ENCODE measurements at places on chromosomes 13 and 19. TPM values are rescaled to one million over a fixed set of nuclear protein-coding genes. Genes with fewer than 3 reads are reported as not detected.

DNA sequence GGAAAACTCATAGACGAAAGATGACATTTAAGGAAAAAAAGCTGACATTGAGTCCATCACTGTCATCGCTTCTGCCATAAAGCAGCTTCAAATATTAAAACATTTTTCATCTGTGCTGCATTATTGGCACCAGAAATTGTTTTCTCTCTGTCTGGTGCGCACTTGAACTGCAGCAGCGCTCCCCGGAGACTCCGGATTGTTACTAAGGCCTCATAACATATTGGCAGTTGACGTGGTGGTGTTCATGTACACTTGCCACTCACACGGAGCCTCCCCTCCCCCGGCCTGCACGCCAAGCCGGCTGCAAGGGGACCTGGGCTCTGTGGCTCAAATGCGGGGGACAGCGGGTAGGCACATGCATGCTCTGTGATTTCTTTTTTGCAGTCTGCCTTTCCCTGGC is 203.2 kb downstream of the TSHZ3 start:
- peaks cover 8% of the 10 kb centered on the region for H3K4me1 ChIP-seq
- no peaks in the 10 kb centered on the region for H3K27me3 ChIP-seq
- no peak overlapping the region for H3K27ac ChIP-seq
- DNase-seq, result no peak

DNA sequence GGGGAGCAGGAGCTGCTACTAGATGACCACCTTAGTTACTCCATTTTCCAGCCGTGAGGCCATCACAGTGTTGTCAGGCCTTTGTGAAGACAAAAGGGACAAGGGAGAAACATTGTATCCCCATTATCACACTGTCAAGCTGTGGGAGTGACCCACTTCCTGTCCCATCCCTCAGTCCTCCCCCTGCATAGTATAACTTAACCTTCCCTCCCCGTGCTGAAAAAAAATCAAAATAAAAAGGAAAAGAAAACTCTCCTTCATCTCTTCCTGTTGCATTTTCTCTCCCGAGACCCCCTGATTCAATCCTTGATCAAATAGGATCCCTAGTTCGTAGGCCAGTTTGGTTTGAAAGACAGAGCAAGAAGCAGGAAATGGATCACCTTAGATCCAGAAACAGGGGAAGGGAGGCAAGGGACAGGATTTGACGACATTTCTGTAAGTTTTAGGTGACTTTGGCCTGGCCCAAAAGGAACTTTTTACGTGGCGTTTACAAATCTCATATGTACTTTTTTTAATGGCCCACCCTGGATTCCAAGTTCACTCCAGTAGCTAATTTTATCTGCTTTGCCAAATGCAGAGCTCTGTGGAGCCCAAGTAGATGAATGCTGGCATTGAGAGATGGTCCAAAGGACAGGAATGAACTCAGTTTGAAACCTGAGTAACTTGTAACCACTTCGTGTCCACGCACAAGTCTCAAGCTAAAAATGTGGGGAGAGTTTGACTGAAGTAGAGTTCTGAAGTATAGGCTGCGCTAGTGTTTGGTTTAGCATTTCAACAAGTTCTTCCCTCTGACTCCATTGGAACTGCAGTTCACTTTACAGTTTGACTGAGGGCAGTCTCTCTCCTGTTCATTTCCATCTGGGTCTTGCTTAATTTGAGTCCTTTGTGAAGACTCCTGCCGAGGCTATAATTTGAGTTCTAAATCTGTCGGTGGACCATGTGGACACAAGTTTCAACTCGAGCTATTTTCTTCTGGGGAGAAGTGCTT is 16.6 kb upstream of the GATAD2A start:
- 0 out of 2 replicates have a peak, but pooled peaks cover 3% of the 10 kb centered on the region for H3K36me3 ChIP-seq
- H3K4me3 ChIP-seq, result peak overlapping the region; percentile 83
- H3K4me1 ChIP-seq, result peaks cover 42% of the 10 kb centered on the region
- peaks cover 6% of the 10 kb centered on the region for H3K27me3 ChIP-seq
- peak overlapping the region; percentile 85 for H3K27ac ChIP-seq
- no peak for DNase-seq

GRCh38 chr13:39210961-39211534 is 172.8 kb downstream of the NHLRC3 start:
- H3K36me3 ChIP-seq, result no peaks in the 10 kb centered on the region
- H3K4me1 ChIP-seq, result no peaks in the 10 kb centered on the region
- DNase-seq, result no peak
- H3K27me3 ChIP-seq, result no peaks in the 10 kb centered on the region
- no peak overlapping the region for H3K4me3 ChIP-seq
- H3K27ac ChIP-seq, result no peak overlapping the region

GARIN5A gene
- total RNA-seq, result 8.2 TPM

MCEMP1 gene
- total RNA-seq, result not detected

GRCh38 chr19:7918615-7919421 is 1.3 kb upstream of the SNAPC2 start:
- H3K4me3 ChIP-seq, result peak overlapping the region; percentile 75
- peaks cover 8% of the 10 kb centered on the region for H3K4me1 ChIP-seq
- no peak overlapping the region for H3K27ac ChIP-seq
- peaks cover 57% of the 10 kb centered on the region for H3K27me3 ChIP-seq

- peak overlapping the region; percentile 85 for H3K27ac ChIP-seq
- no peak for DNase-seq
- H3K4me3 ChIP-seq, result no peak overlapping the region
Measured at GRCh38 chr19:19606021-19606420, 12.5 kb downstream of the PBX4 start.

DNA sequence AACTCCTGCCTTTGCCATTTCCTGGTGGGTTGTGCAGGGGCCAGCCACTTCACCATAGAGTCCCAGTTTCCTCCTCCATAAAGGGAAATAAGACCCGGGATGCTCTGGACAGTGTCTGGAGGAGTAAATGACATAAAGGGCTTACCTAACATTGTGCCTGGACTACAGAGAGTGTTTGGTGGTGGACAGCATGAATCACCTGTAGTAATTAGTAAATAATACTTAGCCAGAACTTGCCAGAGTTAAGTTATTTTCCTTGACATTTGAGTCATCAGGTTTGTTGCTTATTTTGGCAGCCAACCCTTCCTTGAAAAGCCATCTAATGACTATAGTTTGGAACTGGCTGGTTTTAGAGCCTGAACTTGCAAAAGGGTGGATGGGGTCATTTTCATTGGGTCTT is 159.2 kb downstream of the SLC7A1 start:
- H3K4me1 ChIP-seq, result peaks cover 8% of the 10 kb centered on the region
- H3K4me3 ChIP-seq, result no peak overlapping the region
- no peak overlapping the region for H3K27ac ChIP-seq
- no peaks in the 10 kb centered on the region for H3K36me3 ChIP-seq
- H3K27me3 ChIP-seq, result no peaks in the 10 kb centered on the region

DNA sequence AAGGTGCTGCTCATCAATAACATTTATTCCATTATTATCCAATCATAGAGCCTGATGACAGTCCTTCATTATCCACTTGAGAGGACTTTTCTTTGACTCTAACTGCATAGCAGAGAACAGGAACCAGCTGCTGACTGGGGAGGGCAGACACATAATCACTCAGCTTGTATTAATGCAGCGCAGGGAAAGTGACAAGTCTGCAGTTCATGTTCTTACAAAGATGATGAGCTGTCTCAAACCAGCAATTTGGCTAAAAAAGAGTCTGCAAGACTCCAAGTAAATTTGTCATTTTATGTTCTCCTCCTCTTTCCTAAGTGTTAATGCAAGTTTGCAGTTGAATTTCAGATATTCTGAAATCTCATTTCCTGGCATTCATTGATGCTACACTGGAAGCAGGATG is 40.0 kb upstream of the CBY2 start:
- H3K36me3 ChIP-seq, result peaks cover 3% of the 10 kb centered on the region
- no peak overlapping the region for H3K27ac ChIP-seq
- no peak for DNase-seq
- 0 out of 2 replicates have a peak, but pooled peaks cover 3% of the 10 kb centered on the region for H3K4me1 ChIP-seq

GRCh38 chr13:28356561-28357021 is 138.3 kb downstream of the FLT1 start:
- no peak for DNase-seq
- no peaks in the 10 kb centered on the region for H3K27me3 ChIP-seq
- no peak overlapping the region for H3K4me3 ChIP-seq
- H3K36me3 ChIP-seq, result peaks cover 13% of the 10 kb centered on the region
- peaks cover 46% of the 10 kb centered on the region for H3K4me1 ChIP-seq

GRCh38 chr13:30905932-30906383 is at the start of gene MEDAG:
MEDAG (plus strand) TSS chr13:30906271; CDS start chr13:30906516, 245 bp downstream.
- peaks cover 52% of the 10 kb centered on the region for H3K27me3 ChIP-seq
- H3K4me3 ChIP-seq, result peak within 1 kb of the TSS; percentile 68
- DNase-seq, result peak; percentile 15
- peaks cover 6% of the 10 kb centered on the region for H3K4me1 ChIP-seq
- no peak within 1 kb of the TSS for H3K27ac ChIP-seq

DNA sequence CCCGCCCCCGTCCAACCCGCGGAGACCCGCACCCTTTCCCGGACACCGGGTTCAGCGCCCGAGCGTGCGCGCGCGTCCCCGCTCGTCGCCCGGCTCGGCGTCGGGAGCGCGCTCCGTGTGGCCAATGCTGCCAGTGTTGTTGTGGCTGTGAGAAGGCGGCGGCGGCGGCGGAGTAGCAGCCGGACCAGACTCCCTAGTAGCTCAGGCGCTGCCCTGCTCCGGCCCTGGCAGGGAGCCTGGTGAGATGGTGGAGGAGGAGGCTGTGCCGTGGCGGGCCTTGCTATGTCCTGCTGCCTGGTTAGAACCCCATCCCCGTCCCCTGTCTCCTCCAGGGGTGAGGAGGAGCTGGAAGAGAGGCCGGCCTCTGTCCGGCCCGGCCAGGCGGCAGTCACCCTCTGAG is 553.2 kb downstream of the TUBA3C start:
- H3K4me3 ChIP-seq, result no peak overlapping the region
- H3K27ac ChIP-seq, result no peak overlapping the region
- no peaks in the 10 kb centered on the region for H3K27me3 ChIP-seq
- H3K36me3 ChIP-seq, result peaks cover 27% of the 10 kb centered on the region
- DNase-seq, result no peak
- no peaks in the 10 kb centered on the region for H3K4me1 ChIP-seq

DNA sequence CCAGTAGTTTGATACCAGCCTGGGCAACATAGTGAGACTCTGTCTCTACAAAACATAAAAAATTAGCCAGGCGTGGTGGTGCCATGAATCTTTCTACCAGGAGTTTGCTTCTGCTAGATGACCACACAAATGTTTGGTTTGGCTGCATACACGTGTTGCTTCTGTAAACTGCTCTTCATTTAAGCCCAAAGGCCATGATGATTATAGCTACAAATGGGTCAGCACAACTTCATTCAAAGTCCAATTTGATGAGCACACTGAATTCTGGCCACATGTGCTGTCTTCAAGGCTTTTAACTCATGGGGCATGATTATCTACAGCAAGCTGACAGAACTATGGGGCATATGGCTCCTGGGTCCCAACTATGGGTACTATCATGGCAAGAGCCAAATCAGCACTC is 46.3 kb upstream of the DCT start:
- H3K27me3 ChIP-seq, result no peaks in the 10 kb centered on the region
- no peak overlapping the region for H3K4me3 ChIP-seq
- H3K4me1 ChIP-seq, result no peaks in the 10 kb centered on the region

DNA sequence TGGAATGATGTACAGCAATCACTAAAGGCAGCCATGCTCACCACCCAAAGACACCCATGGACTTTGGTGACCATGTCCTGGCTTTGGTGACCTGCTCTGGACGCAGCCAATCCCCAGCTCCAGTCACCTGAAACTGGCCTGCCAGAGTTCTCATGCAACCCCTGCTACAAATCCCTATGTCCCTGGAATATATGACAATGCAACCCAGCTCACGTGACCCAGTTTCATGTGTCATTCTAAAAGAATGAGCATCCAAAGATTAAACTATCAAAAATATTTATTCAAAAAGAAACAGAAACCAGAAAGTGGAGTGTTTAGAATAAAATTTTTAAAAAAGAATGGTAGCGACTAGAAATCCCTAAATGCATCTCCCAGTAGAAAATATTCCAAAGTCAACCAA is 203.3 kb upstream of the IRS2 start:
- no peak for DNase-seq
- no peak overlapping the region for H3K4me3 ChIP-seq
- no peaks in the 10 kb centered on the region for H3K36me3 ChIP-seq
- H3K4me1 ChIP-seq, result no peaks in the 10 kb centered on the region
- H3K27ac ChIP-seq, result no peak overlapping the region
- H3K27me3 ChIP-seq, result no peaks in the 10 kb centered on the region

DNA sequence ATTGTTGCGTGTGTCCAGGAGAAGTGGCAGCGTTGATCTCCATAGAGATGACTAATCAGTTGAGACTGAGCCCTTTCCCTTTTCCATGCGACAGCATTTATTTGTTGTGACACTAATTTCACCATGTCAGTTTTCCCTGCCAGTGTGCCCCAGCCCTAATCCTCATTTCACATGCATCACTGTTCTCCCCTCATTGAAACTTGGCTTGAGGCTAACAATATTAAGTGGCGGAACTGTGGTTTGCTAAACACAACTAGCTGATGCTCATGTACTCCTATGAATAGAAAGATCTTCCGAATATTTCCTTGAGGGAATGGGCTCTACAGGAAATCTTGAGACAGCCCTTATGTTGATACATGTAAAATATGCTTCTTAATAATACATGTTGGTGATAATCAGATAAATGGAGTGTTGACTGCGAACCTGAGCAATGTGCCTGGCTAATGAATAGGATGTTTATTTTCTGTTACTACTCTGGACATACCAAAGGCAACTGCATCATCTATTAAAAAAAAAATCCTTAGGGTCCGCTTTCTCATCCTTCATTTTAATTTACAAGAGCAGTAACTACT is 258.6 kb downstream of the ATP8A2 start:
- no peak overlapping the region for H3K27ac ChIP-seq
- peaks cover 45% of the 10 kb centered on the region for H3K4me1 ChIP-seq
- H3K4me3 ChIP-seq, result no peak overlapping the region
- no peak for DNase-seq
- peaks cover 9% of the 10 kb centered on the region for H3K36me3 ChIP-seq

DNA sequence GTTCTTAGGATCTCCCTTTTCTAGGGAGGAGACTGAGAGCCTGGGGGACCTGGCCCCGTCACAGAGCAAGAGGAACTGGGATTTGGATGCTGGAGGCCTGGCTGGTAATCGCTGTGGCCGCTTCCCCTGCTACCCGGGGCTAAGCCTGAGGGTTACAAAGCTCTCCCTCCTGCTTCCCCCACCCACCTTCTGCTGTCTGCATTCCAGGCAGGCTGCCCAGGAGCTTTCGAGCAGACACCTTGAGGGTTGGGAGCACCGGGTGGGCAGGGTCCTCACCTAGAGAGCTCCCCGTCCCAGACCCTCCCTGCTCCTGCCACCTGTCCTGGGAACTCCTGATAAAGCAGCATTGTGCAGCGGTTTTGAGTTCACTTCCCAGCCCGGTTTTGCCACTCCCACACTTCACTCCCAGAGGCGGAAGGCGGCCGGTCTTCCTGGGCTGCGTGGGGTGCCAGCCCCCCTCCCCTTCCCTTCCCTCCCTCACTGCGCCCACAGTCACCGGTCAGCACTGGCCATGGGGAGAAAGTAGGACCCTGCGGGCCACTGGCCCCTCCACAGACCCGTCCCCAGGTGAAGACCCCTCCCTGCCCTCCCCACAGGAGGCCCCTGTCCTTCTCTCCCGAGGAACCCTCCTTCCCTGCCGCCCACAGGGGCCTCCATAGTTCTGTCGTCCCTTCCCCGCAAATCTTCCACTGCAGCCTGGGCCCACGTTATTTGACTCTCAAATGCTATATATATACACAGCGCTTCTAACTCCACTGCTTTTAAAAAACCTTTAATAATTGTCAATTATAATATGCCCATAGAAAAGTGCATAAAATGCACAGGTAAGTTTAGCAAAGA is 8.1 kb downstream of the PAK4 start:
- peaks cover 80% of the 10 kb centered on the region for H3K4me1 ChIP-seq
- no peaks in the 10 kb centered on the region for H3K27me3 ChIP-seq
- H3K36me3 ChIP-seq, result no peaks in the 10 kb centered on the region
- no peak for DNase-seq
- H3K4me3 ChIP-seq, result peak overlapping the region; percentile 18

TPRX1 gene
- total RNA-seq, result not detected

PSG11 gene
- total RNA-seq, result not detected
